Upper lobe of right lung (tissue), 1 donor: ENCODE measurements at places on chromosomes 1 and 21. TPM values are rescaled to one million over a fixed set of nuclear protein-coding genes. Genes with fewer than 3 reads are reported as not detected.

DNA sequence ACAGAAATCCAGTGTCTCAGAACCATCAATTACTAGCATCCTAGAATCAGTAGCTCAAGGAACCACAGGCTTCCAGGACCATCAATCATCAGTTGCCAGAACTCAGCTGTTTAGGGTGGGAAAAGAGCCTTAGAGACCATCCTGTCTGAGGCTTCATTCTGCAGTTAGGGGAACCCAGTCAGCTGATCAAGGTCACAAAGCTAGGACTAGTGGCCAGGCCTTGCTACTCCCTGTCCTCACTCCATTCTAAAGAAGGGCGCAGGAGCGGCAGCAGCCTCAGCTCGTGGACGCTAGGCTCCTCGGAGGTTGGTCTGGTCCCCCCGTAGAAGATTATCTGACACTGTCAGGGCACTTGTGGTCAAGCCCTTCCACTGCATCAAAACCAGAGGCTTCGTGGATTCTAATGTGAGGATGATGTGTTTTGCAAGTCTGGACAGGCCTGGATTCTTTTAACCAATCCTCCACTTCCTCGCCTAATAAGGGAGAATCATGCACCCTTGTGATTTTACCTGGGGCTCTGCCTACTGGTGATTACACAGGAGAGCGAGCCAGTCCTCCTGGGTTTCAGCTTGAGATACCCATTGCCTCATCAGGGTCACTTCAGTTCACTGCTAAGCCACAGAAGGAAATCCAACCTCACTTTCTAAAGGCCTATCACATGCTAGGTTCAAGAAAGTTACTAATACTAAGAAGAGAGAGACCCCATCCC is 41.7 kb upstream of the IFFO2 start:
- no peak for DNase-seq

- no peak for DNase-seq
Measured at GRCh38 chr1:72845981-72846380, 563.6 kb upstream of the NEGR1 start.

DNA sequence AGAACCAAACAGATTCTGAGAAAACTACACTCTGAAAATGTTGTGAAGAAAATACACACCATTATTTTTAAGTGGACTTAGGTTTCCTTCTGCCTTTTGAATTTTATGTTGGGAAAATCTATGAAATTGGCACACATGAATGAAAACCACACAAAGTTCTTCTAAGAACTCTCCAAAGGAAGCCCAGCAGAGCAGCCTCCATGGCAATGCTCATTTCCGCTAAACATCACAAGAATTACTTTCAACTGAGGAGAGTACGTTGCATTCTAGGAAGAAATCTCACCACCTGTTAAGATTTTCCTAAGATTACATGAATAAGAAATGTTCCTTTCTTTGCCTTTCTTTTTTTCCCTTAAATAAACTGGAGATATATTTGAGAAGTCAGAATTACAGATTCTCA is 154.2 kb downstream of the BARHL2 start:
- DNase-seq = no peak

- DNase-seq = no peak
Measured at GRCh38 chr1:53293123-53293522, 34.7 kb downstream of the LRP8 start.

The C1orf53 gene
- 4.0 TPM for total RNA-seq
